NCI-H1694 treated with DMSO at 0.1 percent for 48 hours (cell line): ENCODE measurements at places on chromosomes 3 and 15.

DNA sequence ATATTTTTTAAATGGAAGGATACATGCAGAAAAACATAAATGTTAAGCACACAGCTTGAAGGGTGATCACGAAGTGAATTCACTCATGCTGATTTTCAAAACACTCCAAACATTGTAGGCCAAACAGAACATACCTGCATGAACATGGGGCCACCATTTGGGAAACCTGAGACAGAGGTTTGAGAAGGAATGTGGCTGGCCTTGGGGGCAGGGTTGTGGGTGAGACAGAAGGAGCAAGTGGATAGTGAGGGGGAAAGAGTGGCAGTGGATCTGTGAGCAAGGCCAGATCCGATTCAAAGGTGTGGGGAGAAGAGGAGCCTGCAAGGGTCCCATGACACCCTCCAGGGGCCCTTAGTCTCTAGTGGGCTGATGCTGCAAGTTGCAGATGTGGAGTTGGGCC is 94.9 kb downstream of the HMG20A start:
- DNase-seq = no peak

DNA sequence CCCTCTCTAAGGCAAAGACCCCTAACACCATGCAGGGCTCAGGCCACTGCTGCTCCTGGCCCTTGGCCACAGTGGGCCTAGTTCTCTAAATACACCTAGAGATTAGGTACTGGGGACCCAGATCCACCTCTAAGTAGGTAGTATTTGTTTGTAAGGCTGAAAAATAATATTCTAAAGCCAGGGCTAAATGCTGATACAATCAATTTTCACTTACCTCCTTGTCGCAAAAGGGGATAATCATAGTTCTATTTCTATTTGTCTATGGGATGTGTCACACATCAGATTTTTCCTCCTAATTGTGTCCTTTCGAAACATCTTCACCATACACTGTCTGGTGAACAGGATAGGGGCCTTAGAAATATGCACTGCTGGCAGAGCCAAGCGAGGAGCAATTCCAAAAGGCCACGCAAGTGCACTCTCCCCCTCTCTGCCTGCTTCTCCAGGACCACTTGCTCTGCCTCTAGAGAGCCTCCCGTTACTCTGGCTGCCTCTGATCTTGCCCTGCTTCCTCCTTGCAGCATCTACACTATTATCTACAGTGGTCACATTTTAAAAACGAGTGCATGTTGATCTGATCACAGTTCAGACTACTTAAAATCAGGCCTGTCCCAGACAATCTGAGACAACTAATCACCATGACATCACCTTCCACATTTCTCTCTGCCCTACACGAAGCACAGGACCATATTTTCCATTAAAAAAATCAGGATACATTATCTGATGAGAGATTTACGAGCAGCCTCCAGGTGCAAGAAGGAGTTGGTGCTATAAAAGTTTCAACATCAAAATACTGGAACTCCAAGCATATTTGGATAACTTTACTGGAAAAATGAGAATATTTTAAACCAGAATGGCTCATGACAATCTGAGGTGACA is 115.4 kb downstream of the MYLK start:
- no peak for DNase-seq

- peak; percentile 50 for DNase-seq
Observed at GRCh38 chr3:120214176-120214575, 70.8 kb downstream of the GPR156 start.

DNA sequence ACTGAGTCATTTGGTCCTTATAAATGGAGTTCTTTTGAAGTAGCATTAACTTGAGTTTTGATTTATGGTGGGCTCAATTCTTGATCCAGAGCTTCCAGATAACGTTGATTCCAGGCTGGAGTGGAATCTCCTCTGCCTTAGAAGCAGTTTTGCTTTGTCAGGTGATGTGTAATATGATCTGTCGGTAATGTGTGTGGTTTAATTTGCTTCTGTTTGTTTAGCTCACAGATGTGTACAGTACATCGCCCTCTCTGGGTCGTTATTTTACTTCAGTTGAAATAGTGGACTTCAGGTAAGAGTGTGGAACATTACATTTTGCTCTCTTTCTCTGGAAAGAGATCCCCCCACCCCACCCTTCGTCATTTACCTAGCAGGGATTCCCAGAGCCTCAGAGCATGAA is 23.1 kb downstream of the C3orf52 start:
- no peak for DNase-seq

GRCh38 chr15:41894791-41895463 is 1.1 kb upstream of the SPTBN5 start:
- DNase-seq = peak; percentile 39

DNA sequence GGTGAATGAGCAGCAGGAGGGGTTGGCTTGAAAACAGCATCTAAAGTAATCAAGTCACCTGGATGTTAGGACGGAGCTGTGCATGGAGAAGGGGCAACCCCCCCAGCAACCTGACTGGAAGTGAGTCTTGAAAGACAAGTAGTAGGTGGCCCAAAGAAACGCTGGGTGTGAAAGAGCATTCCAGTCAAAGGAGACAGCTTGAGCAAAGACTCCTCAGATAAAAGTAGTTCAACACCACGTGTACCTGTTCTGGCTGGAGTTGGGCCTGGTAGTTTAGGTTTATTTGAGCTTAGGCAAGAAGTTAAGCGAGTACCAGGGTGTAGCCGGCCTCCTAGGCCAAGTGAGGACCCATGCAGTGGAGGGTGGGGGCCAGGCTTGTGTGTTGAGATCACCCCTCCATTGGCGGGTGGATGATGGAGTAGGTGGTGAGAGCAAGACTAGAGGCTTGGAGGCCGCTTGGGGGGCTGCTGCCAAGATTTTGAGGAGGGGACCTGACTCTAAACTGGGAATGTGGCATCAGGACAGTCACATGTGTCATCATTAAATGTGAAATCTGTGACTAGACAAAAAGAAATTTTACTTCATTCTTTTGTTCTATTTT is 61.3 kb downstream of the ABHD2 start:
- DNase-seq = no peak

DNA sequence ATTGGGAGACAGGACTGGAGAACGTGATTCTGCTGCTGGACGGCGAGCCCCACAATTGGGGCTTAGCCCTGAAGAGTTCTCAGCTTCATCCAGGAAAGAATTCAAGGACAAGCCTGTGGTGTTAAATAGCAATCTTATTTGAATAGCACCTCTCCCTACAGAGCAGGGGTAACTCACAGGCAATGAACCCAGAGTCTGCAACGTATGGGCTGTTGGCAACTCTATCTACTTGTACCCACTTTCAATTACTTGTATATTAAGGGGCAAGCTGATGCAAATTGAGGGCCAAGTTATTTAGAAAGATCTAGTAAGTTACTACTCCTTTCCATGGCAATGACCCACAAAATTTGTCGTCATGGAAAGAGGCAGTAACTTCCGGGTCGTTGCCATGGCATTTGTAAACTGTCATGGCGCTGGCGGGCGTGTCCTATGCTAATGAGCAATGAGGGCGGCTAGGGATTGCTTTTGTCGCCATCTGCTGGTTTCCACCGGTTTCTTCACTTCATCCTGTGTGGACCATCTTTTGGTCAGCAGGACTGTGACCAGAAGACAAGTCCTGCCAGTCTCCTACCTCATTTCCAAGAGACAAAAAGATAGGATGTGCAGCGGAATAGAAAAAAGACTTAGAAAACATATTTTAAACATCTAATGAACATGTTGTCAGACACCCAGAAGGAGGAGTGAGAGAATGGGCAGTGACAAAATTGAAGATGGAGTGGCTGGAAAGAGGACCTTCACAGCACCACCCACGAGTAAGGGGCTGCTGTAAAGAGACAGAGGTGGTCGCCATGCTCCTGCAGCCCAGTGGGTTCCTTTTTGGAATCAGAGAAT is 45.8 kb upstream of the SH3BP5 start:
- peak; percentile 33 for DNase-seq

DNA sequence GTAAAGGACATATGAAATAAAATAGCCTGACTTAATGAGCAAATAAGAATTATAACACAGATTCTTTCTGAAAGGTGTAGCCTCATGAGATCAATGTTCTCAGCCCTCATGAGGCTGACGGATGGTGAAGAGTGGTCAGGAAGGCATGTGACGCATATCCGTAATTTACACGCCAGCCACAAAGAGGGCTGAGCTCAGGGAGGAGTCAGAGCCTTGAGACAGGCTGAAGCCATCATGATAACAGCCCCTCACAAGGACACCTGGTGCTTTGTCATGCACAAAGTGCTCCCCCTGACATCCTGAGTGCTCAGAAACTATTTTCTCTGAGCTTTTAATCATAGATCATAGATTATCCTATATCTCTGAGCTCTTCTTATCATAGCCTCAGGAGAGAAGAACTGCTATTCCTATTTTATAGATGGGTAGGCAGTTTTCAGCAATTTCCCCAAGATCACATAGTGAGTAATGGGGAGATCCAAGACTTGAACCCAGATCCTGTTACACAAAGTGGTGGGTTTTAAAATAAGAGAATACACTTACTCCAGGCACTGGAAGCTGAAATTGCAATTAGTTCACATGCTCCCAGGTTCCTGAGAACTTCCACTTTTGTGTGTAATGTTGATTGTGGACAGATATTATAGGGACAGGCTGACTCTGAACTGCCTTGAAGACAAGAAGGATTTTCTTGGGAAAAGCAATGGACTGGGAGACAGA is 267.1 kb downstream of the RPLP1 start:
- no peak for DNase-seq

DNA sequence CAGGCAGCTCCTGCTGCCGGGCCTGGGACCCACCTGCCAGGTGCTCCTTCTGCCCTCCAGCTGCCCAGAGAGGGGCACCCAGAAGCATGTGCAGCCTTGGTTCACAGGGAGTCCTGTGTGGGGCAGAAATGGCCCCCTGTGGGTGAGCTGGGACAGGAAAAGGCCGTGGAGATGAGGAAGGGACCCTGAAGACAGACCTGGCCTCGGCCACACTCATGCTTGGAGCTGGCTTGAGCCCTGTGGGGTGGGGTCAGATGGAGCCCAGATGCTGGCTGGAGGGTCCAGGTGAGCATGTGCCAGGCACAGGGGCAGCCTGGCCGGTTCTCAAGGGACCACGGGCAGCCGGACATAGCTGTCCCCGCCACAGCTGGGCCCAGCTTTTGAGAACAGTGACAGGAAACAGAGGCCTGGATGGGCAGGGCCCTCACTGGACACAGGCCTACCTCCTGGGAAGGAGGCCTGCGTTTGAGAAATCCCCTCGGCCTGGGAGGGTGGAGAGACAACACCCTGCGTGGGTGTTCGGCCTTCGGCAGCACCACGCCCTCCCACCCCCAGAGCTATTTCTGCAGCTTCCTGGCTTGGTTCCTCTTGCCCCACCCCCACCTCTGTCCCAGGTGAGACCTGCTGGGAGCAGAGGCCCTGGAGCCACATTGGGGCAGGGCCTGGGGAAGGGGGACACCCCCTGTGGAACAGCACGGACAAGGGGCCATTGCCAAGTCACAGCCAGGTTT is 132.6 kb upstream of the MEF2A start:
- no peak for DNase-seq

DNA sequence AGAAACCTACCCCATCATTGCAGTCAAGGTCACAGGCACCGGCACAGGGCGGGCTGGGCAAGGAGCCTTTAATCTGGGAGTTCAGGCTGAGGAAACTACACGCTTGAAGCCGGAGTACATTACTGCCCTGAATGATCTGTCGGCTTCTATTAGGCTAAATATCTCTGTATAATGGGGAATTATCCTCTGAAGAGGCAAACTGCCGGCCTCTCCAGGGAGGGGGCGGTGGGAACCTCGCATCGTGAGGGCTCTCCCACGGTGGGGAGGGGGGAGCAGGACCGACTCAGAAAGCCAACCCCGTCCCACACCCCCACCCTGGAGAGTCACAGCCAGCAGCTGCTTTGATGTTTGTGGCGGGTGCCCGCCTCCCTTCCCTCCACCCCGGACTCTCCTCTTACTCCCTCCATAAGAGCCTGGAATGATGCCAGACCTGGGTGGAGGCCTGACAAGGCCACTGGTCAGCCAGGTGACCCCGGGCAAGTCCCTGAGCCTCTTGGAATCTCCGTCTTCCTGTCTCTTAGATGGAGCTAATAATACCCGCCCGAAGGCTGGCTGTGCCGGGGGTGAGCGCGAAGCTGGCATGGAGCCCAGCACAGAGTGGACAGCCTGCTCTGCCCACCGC is 63.4 kb upstream of the LINGO1 start:
- DNase-seq = no peak

GRCh38 chr3:120263792-120264191 is 21.2 kb downstream of the GPR156 start:
- no peak for DNase-seq

- DNase-seq = no peak
Observed at GRCh38 chr3:66031102-66031698, 7.5 kb downstream of the MAGI1 start.

DNA sequence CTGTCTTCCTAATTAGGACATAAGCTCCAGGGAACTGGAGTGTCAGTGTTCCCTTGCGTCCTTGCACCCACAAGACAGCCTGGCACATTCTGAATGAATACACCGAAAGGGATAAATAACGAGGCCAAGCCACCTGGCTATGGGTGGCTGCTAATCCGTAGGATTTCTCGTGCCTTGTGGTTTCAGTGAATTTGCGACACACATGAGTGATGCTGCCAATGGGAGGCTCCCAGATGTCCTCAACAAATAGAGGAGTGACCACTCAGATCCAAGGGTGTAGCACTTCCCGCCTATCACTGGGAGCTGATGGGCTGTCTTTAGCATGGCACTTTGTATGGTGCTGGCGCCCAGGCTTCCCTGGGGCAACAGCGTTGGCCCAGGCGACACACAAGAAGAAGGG is 43.4 kb downstream of the APBA2 start:
- DNase-seq = peak; percentile 49

DNA sequence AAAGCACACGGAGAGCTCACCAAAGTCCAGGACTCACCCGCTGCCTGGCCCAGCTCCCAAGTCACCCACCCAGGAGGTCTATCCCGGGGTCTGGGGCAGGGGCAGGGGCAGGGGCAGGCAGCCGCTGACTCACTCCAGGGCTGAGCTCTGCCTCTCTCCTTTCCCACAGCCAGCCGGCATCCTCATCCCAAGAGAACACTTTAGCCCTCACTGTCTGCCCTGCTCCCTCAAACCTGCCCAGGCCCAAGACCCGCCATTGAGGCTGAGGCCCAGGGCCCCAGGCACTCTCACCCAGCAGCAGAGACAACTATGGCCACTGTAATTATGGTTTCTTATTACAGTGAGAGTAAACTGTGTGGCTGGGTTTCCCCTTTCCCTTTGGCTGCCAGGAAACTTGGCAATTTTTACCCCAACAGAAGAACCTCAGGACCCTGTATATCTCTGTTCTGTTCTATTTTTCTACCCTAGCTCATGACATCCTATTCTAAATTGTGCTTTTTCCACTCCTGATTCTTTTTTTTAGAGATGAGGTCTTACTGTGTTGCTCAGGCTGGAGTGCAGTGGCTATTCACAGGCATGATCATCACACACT is 53.0 kb downstream of the IQSEC1 start:
- no peak for DNase-seq

- DNase-seq = no peak
Observed at GRCh38 chr3:102235679-102236078, 199.1 kb upstream of the ZPLD1 start.

- no peak for DNase-seq
Observed at GRCh38 chr3:160720123-160720746, 35.8 kb upstream of the PPM1L start.
